ENCODE measurements at places on chromosomes 5 and 9.

- DNase-seq: no peak
Measured at GRCh38 chr5:2185646-2186471, 303.1 kb upstream of the IRX4 start.

GRCh38 chr5:169870211-169870610 is 110.1 kb downstream of the INSYN2B start:
- no peak for DNase-seq

DNA sequence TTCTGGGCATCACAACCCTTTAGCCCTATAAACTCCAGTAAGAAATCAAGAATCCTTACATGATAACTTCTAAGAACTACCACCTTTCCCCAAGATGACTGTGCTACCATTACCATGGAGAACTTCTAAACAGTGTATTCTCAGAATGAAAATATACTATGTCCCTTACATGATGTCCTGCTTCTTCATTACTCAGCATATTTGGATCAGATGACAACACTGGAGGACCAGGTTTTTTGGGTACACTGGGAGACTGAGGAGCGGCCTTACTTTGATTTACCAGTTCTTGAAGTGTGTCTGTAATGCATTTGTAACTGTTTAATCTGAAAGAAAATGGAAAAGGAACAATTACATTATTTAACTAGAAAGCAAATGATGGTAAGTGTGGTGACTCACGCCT is 55.7 kb upstream of the CPLANE1 start:
- DNase-seq: no peak

DNA sequence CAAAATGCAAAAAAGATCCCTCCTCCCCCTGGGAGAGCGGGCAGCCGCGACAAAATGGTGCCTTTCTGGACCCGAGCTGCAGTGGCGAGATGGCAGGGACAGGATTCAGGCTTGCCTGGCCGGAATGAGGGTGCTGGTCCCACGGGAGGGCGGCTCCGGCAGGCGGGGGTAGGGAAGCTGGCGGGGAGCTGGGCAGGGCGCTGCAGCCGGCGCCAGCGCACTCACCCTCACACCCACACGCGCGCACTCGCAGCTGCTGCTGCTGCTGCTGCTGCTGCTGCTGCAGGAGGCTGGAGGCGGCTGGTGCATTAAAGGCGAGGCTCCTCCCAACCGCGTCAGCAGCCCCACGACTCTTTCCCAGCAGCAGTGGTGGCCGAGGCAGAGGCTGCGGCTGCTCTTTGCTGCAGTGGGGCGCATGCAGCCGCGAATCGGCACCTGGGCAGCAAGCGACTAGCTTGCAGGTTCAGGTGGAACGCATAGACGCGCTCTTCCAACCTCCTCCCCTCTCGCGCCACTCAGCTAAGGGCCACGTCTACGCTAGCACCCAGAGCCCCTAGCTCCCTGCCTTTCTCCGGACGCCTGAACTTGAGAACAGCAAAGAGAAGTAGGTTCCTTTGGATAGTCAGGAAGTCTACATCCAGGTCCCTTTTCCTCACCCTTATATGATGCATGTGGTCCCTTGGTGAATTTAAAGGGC is at the start of gene PPP2R2B:
Gene PPP2R2B (minus strand): TSS at position 282 of the 697 bp plus-strand sequence.
- peak; percentile 82 for DNase-seq

- DNase-seq: no peak
Measured at GRCh38 chr5:39256477-39257235, 37.3 kb upstream of the FYB1 start.

- peak; percentile 55 for DNase-seq
Measured at GRCh38 chr9:14441976-14442651, 128.2 kb upstream of the NFIB start.

GRCh38 chr5:6788956-6789649 is 75.9 kb downstream of the TENT4A start:
- DNase-seq: no peak
